ENCODE measurements at places on chromosomes 12 and 14.

- no peak for DNase-seq
Measured at GRCh38 chr12:109435428-109436187, 41.5 kb downstream of the KCTD10 start.

DNA sequence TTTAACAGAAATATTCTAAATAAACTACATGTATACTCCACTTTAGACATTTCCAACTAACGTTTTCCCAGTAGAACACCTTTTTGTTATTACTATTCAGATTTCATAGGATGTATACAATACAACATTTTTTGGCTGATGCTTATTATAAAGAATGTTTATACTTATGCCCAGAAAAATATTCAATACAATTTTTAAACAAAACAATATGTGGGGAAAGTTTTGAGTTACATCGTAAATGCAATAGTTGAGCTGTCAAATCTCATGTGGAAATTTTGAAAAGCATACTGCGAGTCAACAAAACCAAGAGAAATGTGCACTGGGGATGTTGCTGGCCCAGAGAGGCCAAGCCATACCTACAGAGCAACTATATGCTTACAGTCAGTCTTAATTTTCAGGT is 18.2 kb upstream of the MON2 start:
- no peak for DNase-seq

- DNase-seq: no peak
Measured at GRCh38 chr12:106183735-106184134, 45.0 kb upstream of the NUAK1 start.

DNA sequence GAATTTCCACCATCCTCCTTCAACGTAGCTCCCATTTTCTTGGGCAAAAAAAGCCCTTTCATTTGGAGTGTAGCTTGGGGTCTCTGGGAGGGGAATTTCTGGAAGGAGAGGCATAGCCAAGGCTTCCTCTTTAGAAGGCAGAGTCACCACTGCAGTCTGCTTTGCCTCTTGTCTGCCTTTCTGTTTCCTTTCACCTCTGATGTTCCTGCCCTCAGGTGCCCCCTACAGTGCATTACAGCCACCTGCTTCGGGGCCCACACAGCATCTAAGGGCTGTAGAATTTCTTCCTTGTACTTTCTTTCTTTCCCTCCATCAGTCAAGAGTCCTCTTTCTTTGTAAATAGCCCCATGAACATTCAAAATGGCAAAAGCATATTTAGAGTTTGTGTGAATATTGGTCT is 1313.9 kb downstream of the TMEM121 start:
- no peak for DNase-seq

- DNase-seq: no peak
Measured at GRCh38 chr14:96105926-96106441, 66.8 kb downstream of the C14orf132 start.

GRCh38 chr12:75444429-75445136 is 36.0 kb upstream of the GLIPR1 start:
- DNase-seq: no peak

All from NCI-H1930 (cell line).